Left kidney (tissue), 8 donors: ENCODE measurements at places on chromosomes 11 and 22.

DNA sequence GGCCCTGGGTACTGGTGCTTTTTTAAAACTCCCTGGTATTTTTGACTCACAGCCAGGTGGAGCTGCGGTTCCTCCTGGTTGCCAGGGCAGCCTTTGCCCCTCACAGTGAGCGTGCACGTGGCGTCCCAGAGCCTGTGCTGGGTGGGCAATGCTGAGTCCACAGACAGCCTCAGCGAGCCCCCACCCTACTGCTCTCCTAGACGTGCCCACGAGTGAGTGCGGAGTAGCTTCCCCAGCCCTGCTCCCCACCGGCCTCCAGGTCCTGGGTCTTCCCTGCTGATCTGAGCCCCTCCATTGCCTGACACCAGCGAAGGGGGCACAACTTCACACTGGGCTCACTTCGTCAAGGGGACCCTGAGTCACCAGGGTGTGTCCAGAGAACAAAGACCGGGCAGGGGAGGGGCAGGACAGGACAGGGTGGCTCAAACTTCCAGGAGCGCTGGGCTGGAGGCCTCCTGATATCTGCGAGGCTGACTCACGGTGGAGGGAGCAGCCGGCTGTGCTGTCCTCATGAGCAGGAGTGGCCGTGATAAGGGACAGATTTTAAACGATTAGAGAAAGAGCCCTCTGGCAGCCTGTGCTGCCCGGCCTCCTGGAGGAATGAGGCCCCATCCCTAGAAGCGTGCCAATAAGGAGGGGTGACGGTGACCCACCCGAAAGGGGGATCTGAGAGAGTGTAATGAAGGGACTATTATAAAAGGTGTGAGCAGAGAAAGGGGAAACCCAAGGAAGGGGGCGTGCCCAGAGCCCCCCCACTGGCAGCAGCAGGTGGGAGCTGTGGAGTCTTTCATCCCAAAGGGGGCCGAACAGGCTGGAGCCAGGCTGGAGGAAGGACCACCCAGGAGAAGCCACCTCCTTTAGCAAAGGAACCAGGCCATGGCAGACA, 129.3 kb upstream of the FGF3 start:
- no peak for DNase-seq

DNA sequence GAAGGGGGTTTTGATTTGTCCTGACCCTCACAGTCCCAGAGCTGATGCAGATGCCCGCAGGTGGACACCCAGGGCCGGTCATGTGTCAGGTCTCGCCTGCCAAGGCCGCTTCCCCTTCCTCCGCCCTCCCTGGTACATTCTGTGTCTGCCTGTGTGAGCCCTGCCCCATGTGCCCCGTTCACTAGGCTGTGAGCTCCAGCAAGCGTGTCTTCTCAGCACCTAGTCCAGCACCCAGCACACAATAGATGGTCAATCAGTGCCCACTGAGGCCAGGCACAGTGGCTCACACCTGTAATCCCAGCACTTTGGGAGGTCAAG, 29.9 kb upstream of the PPARA start:
- no peak for DNase-seq

- DNase-seq: no peak
These were observed 13.8 kb downstream of the ADAMTS15 start for GRCh38 chr11:130462101-130462885.

GRCh38 chr11:73267906-73268540, 4.1 kb upstream of the P2RY6 start:
- no peak for DNase-seq

GRCh38 chr22:30481711-30482110, 9.9 kb upstream of the SEC14L3 start:
- DNase-seq: no peak

DNA sequence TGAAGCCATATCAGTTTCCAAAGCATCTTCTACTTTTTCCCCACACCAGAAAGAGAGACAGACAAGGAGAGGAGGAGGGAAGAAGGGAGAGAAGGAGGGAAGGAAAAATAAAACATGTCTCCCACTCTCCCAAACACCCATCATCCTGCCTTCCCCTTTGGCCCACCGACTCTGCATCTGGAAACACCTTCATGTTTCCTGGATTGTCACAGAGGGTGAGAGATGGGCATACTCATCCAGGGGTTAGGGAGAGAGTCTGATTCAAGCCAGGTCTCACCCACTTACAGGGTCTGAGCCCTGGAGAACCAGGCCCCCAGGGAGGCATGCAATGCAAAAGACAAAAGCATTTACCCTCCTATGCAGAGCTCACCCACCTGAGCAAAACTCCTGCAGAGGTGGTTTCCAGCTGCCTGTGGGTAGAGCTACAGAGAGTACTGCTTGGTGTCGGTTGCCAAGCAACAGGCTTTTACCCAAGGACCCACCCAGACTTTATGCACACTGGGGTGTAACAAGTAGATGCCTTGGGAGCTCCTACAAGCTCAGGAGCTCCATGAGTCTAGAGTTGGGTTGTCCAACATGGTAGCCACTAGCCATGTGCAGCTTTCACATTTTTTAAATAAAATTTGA, 33.4 kb downstream of the MN1 start:
- no peak for DNase-seq

GRCh38 chr11:118639899-118640298, 32.5 kb downstream of the PHLDB1 start:
- no peak for DNase-seq

DNA sequence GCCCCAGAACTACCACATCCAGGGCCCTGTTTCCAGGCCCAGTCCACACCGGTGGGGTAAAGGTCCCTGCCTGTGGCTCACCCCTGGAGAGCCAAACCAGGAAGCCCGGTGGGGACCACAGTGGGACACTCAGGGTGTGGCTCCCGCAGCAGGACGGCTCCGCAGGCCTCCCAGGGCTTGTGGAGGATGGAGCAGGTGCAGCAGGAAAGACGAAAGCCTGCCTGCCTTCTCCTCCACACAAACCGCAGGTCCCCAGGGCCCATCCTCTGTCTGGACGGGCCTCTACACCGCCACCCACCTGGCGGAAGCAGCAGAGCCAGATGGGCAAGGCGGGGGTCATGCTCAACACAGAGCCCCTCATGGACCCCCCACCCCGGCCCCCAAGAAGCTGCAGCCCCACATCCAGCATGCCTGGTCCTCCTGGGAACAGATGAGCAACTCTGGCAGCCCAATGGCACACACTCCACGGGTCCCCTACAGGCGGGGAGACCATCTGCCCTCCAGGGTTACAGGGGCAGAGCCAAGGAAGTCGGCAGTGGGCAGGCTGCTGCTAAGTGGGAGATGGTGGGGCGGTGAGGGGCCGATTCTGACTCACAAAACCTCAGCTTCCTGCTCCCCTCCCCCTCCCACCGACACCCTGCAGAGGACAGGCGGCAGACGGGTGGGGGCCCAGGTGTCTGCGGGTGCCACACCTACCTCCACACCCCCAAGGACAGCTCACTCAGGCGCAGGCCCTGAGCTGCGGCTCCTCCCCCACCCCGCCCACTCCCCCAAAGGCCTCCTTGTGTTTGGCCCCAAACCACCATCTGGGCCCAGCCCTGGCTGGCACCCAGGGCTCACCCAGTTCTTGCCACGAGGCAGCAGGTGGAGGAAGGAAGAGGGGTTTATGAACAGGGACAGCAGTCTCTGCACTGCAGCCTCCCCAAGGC, 5.2 kb downstream of the SBF1 start:
- DNase-seq: no peak

- no peak for DNase-seq
These were observed 29.7 kb upstream of the NDUFC2 start for GRCh38 chr11:78109081-78110015.
